ENCODE measurements at places on chromosomes 13 and 19.
A peak's percentile ranks its signal among the peaks of the same experiment; 100 is the strongest.

DNA sequence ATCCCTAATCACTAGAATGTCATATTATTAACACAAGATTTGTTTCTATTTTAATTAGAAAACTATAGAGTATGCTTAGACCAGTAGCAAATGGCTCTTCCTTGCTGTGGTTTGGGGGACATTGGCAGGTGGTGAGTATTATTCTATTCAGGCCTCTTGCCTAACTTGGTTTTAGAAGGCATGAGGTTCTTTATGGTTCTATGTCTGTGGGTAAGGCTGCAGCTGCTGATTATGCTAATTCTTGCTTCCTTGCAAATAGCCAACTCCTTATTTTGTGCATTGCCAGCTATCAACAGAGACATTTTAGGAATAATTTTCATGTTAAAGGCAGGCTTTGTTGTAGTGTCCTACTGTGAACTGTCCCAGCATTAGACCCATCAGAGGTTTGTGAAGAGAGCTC is 1344.9 kb downstream of the UQCRFS1 start:
- no peak for DNase-seq

GRCh38 chr13:58583966-58584365 is 952.4 kb downstream of the PCDH17 start:
- no peak for DNase-seq

DNA sequence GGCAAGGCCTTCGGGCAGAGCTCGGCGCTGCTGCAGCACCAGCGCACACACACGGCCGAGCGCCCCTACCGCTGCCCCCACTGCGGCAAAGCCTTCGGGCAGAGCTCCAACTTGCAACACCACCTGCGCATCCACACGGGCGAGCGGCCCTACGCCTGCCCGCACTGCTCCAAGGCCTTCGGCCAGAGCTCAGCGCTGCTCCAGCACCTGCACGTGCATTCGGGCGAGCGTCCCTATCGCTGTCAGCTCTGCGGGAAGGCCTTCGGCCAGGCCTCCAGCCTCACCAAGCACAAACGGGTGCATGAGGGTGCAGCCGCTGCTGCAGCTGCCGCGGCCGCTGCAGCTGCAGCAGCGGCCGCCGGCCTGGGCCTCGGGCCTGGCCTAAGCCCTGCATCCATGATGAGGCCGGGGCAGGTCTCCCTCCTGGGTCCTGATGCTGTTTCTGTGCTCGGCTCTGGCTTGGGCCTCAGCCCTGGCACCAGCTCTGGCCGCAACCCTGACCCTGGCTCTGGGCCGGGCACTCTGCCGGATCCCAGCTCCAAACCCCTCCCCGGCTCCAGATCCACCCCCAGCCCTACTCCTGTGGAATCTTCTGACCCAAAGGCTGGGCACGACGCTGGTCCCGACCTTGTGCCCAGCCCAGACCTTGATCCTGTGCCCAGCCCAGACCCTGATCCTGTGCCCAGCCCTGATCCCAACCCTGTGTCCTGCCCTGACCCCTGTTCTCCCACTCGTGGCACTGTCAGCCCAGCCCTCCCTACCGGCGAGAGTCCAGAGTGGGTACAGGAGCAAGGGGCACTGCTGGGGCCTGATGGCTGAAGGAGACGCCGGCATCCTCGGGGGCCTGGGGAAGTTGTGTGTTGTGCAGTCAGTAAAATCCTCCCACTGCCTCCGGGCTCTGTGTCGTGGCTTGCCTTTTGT is 2.0 kb upstream of the MCOLN1 start:
- no peak for DNase-seq

GRCh38 chr13:76883236-76883635 is 3.0 kb downstream of the KCTD12 start:
- no peak for DNase-seq

DNA sequence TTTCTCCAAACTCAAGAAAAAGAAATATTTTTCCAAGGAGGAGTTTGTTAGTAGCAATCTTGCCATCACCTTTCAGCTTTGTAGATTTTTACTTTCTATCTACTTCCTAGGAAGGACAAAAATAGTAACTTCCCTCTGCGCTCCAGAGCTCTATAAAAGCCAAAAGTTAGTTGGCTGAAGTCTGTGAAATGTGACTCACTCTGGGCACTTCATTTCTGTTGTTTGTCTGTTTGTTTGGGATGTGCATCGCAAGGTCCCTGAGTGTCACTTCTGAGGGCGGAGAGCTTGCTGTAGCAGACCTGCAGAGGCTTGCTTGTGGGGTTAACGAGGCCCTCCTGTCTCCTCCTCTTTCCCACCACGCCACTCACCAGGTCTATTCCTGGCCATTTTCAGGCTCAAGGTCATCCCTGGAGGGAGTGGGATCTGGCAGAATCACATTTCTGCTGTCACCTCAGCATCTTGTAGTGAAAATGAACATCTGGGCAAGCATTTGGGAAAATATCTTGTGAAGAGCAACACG is 307.6 kb downstream of the GPC6 start:
- DNase-seq: no peak

DNA sequence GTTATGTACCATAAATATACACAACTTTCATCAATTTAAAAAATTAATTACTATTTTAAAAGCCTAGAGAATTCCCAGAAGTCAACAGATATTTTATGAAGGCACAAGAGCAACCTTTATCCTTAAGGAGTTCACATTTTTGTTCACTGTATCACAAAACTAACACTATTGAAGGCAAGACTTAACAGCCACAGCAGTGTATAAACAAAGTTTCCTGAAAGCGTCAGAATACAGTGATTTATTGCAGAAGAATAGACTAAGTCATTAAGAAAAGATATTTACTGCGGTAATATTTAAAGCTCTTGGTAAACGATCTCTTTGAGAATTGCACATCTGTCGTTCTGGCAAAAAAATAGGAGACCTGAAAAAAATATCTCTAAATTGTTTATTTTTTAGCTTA is 419.3 kb upstream of the NBEA start:
- no peak for DNase-seq

DNA sequence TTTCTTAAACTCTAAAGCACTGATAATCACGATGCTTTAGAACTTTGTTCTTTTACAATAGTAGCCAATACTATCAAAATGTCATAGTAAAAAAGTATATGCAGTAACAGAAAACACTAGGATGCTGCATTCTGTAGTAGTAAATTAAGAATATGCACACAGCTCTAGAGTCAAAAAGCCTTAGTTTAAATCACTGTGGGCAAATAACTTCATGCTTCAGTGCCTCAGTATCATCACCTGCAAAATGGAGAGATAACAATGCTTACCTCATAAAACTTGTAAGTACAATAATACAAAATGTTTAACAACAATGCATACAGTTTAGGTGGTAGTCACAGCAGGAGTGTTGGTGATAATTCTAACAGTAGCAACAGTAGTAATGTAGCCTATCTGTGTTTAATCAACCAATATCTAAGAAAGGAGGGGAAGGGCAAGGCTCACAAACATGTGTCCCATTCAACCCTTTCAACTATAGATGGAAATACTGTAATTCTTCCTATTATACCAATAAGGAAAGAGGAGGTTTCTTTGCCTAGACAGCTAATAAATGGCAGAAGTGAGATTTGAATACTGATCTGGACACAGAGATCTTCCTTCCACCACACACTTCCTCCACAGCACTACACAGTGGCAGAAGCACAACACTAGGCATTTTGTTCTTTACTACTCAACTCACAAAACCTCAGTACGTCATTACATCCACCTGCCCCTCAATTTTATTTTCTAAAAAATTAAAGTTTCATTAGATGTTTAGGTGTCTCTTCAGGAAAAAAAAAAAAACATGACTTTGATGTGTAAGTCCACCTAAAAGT is 4.6 kb downstream of the RBM26 start:
- no peak for DNase-seq

- no peak for DNase-seq
Observed at GRCh38 chr13:24713022-24713421, 32.8 kb downstream of the ATP12A start.

- DNase-seq: no peak
Observed at GRCh38 chr13:42883771-42884467, 102.5 kb downstream of the FAM216B start.

- no peak for DNase-seq
Observed at GRCh38 chr19:35868823-35869326, 501 bp downstream of the APLP1 start.

- no peak for DNase-seq
Observed at GRCh38 chr19:1865172-1866010, 2.0 kb upstream of the KLF16 start.

DNA sequence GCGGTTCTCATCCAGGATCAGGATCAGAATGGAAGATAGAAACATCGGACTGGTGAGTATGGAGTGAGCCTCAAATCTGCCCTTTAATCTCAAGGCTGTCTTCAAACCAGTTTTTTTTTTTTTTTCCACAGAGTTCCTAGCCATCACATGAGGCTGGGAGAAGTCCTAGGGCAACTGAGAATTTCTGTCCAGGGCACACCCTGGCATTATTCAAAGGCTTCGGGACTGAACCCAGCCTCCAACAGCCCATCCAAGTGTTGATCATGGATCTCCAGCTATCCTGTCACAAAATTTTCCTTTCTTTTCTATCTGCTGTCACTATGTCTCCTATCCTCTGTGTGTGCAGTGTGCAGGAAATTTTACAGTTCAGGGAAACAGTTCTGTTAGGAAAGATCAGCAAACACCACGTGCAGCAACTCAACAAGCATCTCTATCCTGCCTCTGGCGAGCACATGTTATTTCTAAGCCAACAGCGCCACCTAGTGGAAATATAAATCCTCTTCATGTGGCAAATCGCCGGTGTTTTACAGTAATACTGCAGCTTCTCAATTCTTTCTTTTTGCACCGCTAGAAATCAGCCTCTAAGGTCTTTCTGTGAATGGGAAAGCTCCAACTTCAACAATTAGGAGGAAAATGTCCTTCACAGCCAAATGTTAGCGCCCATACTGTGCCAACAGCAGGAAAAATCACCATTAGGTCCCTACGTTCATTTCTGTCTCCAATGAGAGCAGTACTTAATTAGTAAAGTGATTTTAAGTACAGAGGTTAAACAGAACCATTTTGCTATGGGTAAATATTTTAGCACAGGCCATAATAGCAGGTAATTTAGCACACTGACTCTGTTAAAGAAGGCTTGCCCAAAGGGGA is 21.4 kb upstream of the ZNF181 start:
- DNase-seq: peak; percentile 63

DNA sequence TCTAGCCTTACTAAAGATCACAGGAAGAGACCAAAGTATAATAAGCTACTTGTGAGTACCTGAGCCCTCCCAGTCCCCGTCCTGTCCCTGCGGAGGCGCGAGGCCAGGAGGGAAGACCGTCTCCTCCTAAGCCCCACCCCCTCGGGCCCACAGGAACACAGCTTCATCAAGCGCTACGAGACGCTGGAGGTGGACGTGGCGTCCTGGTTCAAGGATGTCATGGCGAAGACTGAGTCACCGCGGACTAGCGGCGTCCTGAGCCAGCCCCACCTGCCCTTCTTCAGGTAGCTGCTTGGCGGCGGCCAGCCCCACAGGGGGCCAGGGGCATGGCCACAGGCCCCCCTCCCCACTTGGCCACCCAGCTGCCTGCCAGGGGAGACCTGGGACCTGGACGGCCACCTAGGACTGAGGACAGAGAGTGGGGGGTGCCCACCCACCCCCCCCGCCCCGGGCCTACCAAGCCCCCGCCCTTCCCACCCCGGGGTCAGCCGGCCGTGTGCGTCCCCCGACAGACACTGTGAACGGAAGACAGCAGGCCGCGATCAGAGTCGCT is 2.4 kb upstream of the TGFBR3L start:
- DNase-seq: no peak

GRCh38 chr19:36876993-36877938 is 26.6 kb downstream of the ZNF345 start:
- no peak for DNase-seq

DNA sequence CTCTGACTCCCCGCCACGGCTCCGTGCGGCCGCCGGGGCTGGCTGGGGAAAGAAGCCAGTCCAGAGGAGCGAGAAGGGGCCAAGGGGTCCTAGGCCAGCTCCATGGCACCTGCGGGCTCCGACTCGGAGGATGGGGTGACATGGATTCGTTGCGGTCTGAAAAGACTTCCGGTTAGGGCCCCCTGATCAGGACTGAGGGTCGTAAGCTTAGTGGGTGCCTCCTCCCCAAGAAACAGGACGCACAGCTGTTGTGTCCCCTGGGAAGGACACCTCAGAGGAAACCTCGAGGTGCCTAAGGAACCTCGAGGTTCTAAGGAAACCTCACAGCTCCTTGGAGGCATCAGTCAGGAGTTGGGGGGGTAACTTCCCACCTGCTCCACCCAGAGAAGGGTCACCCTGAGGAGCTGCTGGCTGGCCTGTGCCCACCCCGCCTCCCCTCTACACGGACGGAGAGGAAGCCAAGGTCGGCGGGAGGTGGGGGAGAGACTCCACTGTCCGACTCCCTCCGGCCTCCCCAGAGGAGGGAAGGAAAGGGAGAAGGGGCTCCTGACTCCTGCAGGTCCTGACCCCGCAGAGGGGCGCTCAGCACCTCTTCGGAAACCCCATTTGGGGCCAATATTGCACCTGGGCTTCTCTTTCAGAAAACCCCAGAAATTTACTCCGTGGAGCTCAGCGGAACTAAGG is 855 bp downstream of the ATP12A start:
- DNase-seq: no peak

DNA sequence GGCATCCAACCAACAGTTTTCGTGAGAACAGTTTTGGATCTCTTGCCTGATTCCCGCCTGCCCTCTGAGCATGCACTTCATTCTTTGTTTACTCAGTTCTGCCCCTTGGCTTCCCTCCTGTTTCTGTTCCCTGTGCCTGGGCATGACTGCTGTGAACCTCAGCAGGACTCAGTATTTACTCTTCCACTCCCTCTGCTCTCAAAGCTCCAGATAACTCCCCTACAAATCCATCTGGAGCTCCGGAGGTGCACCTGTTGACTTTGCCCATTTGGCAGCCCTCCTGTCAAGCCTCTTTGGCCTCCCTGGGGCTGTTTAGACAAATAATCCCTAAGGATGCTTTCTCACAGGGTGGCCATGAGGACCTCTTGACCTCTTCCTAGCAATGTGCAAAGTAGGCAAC is 34.2 kb upstream of the ARGLU1 start:
- no peak for DNase-seq

DNA sequence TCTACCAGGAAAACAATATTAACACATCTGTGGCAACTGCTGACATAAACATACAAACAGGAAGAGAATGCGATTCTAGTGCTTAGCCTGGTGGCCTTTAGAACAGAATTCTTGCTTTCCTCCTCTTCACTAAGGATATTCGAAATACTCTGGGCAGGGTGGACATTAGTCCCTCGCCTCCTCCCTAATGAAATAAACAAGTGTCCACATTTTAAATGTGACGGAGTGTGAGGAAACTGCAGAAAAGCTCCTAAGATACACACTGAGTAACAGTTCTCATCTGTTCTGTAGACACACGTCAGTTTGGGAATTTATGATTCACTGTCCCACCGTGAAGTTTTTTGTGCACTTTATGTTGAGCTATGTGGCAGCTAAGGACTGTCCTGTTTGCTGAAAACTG is 639 bp downstream of the STARD13 start:
- no peak for DNase-seq

- DNase-seq: no peak
Observed at GRCh38 chr13:110309661-110310524, 2.8 kb downstream of the COL4A2 start.

- DNase-seq: no peak
Observed at GRCh38 chr19:2551172-2551863, 75.4 kb downstream of the GADD45B start.

DNA sequence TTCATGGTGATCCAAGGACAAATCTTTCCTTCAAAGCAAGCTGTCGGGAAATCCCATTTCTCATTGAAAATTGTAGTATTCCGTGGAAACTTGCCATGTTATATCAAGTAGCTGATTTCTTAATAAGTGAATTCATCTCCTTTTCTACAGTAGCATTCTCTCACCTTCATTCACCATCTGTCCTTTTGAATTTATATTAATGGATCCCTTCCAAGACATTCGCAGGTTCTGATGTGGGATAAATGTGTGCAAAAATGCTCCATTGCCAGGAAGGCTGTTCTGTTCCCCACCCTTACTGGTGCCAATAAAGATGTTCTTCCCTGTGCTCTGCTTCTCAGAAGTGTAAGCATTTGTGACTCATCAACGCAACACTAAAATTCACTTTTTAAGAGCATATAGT is 36.2 kb downstream of the AMER2 start:
- no peak for DNase-seq

Measured in naive B cell (primary cell).